ENCODE measurements at places on chromosomes 16 and 17.

DNA sequence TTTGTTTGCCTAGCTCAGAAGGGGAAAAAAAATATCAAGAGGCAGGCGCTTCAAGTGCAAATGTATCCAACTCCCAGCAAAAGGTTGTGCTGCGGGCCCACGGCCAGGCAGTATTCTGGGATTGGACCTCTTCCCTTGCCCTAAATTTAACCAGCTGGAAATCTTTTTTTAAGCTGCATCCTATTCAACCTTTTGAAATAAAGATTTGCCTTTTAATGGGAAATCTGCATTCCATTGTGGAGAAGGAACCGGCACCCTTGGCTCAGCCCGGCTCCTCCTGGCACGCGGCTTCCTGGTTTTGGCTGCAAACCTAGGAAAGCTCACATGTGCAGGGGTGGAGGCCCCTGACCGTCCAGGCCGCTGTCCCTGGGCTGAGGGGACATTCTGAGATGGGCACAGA is 38.8 kb upstream of the ENPP7 start:
- no peak for DNase-seq

DNA sequence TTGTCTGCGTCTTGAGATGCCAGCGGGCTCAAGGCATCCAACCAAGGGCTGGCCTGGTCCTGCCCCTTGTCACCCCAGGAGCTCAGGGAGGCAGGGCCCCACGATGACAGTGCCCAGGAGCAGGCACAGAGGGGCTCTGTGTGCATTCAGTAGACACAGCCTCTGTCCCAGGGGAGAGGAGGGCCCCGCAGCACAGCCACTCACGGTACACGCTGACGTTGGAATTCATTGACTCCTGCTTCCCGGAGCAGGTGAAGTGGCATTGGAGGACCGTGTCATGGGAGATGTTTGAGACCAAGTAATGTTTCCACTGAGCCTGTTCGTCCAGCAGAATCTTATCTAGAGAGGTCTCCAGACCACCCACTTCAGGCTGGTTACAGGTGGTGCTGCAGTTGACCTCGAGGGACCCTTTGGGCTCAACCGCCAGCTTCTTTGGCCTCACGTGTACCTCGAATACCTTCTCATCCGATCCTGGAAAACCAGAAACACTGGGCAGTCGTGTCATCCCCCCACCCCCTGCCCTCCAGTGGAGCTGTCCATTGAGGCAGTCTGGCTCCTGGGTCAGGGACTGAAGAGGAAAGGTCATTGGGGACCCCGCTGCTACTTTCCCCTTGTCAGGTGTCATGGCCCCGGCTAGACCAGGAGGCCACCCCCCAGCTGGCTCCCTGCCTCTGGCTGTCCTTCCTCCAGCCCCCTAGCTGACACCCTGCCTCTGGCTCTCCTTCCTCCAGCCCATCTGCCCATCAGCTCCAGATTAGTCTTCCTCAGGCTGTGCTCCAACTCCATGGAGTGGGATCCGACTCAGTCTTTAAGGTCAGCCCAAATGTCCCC is 7.0 kb downstream of the PRR29 start:
- DNase-seq, result no peak

- DNase-seq, result no peak
Measured at GRCh38 chr16:31714903-31715504, 158.6 kb upstream of the ZNF267 start.

DNA sequence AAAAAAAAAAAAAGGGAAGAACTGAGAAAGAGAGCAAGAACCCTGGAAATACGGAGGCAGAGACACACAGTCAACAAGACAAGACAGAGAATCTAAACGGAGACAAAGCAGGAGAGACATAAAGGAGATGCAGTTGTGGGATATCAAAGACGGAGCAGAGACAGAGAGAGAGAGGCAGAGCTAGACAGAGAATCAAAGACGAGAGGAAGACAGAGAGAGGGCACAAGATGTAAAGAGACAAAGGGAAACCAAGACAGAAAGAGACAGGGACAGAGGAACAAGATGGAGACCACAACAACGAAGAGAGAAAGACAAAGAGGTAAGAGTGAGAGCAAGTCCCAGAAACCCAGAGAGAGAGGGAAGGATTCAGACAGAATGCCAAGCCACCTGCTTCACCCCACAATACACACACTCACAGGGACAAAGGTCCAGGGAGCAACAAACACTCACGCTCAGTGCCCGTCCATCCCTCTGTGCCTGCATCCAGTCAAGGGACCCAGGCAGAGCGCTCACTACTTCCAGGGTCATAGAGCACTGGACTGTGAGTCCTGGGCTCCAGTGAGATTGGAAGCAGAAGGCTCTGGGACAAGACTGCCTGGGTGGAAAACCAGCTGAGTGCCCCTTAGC is 88.9 kb downstream of the C16orf78 start:
- DNase-seq, result no peak

GRCh38 chr16:30748634-30749445 is 615 bp downstream of the PHKG2 start:
- DNase-seq, result peak; percentile 29

DNA sequence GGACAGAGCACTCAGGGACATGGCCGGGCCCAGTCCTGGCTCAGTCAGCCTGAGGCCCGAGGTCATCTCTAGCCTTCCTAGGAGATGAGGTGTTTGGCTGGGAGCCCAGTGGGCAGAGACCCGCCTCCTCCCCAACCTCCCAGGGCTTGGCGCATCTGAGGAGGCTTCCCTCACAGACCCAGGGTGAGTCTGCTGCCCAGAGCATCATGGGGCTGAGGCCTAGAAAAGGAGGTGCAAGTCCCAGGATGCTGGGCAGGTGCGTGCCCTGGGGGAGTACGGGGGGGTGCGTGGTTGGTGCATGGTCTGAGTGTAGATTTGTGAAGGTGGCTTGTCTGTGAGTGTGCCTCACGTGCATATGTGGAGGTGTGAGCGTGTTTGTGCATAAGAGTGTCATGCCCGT is 4.7 kb downstream of the PDE6G start:
- no peak for DNase-seq

DNA sequence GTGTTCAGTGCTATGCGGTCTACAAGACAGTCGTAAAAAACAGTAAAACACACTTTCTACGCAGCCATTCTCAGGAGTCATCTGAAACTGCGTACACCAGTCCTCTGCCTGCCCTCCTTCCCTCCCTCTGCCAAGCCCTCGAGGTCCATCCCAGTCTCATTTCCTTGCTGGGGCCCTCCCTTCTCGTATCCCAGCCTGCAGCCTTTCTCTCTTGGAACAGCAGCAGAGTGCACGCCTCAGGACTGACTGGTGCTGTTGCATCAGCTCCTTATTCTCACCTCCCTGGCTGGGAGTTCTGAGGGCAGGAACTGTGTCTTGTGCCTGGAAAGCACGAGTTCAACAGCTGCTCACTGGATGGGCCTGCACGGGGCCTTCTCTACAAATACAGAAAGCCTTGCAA is 12.5 kb downstream of the FAHD1 start:
- DNase-seq, result no peak

DNA sequence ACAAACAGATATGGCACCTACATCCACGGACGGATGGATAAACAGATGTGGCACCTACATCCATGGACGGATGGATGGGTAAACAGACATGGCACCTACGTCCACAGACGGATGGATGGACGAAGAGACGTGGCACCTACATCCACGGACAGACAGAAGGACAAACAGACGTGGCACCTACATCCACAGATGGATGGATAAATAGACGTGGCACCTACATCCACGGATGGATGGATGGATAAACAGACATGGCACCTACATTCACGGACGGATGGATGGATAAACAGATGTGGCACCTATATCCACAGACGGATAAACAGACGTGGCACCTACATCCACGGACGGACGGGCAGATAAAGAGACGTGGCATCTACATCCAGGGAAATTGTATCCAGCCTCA is 45.6 kb downstream of the TIMM22 start:
- DNase-seq, result no peak

GRCh38 chr17:72702136-72702735 is 390.3 kb downstream of the SLC39A11 start:
- no peak for DNase-seq

DNA sequence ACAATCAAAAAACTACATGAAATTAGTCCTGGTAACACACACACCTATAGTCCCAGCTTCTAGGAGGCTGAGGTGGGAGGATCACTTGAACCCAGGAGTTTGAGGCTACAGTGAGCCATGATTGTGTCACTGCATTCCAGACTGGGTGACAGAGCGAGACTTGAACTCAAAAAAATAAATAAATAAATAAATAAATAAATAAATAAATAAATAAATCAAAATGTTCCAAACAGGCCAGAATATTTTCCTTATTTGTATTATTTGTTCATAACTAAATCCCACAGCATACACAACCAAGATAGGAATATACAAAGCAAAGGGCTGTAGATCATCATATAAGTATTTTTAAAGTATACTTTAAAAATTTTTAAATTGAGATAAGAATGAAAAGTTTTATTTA is 537.2 kb upstream of the CDH8 start:
- DNase-seq, result no peak

DNA sequence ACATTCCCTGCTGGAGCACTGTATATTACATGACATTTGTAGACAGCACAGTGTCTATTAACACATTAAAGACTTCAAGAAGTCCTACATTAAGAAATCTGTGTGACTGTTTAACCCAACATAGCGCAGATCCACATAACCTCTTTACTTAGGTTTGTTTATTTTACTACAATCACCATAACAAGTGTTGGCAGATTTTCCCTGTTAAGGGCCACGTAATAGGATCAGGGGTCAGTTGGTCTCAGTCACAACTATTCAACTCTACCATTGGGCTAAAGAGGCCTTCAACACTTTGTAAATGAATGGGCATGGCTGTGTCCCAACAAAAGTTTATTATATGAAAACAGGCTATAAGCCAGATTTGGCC is 51.3 kb upstream of the ADORA2B start:
- no peak for DNase-seq
